HFFc6 (cell line): ENCODE measurements at places on chromosomes 11 and 22. TPM values are rescaled to one million over a fixed set of nuclear protein-coding genes. Genes with fewer than 3 reads are reported as not detected.

DNA sequence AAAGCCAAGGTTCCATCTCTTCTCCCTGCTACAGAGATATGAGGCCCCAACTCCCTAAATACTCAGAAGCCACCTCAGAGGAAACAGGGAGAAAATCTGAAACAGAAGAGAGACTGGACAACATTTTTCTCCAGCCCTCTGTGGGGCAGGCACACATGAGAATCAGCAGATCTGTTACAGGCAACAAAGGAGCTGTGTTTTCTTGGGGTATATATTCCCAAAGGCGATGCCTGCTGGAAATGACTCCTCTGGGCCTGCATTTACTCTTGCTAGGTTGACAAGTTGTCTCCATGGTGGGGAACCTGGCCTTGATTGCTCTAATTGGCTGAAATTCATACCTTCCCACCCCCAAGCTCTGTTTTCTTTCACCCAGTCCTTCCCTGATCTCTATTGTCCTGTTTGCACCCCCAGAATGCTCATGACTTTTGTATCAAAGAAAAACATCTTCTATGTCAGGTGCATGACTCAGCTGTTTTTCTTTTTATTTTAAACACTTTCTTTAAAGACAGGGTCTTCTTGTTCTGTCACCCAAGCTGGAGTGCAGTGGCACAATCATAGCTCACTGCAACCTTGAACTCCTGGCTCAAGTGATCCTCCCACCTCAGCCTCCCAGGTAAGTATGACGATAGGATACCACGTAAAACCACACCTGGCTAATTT, 23.5 kb upstream of the P2RY6 start:
- DNase-seq, result no peak

GRCh38 chr11:111748035-111748804, 18.0 kb downstream of the PPP2R1B start:
- no peak for DNase-seq

GRCh38 chr11:62666259-62666926, 1.3 kb downstream of the CSKMT start:
- DNase-seq, result no peak

DNA sequence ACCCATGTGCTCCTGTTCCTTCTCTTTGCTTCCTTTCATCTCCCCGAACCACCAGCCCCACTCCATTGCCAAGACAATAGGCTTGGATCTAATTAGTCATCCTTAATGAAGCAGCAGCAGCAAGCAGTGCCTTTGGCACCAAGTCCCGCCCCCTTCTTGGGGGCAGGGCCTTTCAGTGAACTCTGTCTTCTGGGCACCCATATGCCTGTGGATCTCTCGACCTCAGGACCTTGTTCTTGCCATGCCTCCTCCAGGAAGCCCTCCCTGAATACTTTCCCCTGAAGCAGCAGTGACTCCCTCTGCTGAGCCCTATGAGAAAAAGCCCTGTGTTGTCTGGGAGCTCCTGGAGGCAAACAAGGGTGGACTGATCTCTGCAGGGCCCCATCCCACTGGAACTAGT, 32.1 kb downstream of the ARHGEF17 start:
- no peak for DNase-seq

DNA sequence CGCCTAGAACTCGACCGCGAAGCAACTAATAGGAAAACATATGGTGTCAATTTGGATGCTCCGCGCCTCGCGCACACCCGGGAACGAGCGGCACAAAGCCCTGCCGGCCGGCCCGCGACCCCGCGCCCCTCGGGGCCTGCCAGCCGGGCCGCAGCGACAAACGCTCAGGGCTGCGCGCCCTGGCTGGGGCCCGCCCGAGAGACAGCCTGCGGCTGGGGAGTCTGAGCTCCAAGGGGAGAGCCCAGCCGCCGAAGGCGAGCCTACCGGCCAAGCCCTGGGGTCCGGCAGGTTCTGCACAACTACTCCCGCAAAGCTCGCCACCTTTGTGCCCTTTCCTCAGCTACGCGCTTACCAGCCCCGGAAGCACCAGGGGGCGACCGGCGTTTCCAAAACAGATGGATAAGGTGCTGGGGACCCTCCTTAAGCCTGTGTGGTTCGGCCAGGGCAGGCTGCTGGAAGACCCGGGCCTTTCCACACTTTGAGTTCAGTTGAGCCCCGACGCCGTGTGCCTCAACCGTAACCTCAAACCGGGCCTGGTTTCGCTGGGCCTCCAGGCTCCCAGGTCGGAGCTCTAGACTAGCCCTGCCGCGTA, 6.0 kb downstream of the PAX6 start:
- no peak for DNase-seq

GRCh38 chr11:47992959-47993820, 12.8 kb downstream of the PTPRJ start:
- DNase-seq, result peak; percentile 78

Gene CACNA1I
- not detected in 2 replicates for total RNA-seq

GRCh38 chr22:39422721-39423120, 23.1 kb downstream of the TAB1 start:
- DNase-seq, result no peak

Gene OR51I1
- total RNA-seq, result not detected in 3 replicates

- peak; percentile 60 for DNase-seq
Measured at GRCh38 chr11:63635762-63636465, 21.7 kb upstream of the PLAAT3 start.

GRCh38 chr11:57358991-57359390, 20.8 kb downstream of the P2RX3 start:
- DNase-seq, result no peak

Gene IL17REL
- total RNA-seq, result not detected in 3 replicates

- no peak for DNase-seq
Measured at GRCh38 chr22:41239443-41240128, 1.1 kb downstream of the CHADL start.

DNA sequence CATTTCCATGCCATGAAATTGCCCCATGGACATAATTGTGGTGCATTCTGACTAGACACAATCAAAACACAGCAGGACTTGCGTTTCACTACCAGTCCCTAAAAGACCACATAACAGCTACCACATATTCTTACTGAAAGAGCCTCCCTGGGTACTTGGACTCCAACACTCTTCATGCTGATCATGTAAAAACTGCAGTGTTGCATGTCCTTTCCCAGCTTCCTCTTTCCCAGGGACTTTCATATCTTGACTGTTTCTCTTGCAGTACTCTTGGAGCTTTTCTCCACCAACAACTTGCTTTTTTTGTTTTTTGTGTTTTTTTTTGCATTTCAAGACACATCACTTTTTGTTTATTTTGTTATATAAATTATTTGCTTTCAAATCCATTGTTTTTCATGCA, 22.9 kb downstream of the MS4A6E start:
- DNase-seq, result no peak

GRCh38 chr11:113690619-113691569, 15.2 kb downstream of the TMPRSS5 start:
- DNase-seq, result peak; percentile 21

Gene CATSPERZ
- total RNA-seq, result 0.46 TPM in 1 of 3 replicates, not detected in the others

GRCh38 chr11:44813401-44813800, 86.6 kb downstream of the TSPAN18 start:
- DNase-seq, result no peak

GRCh38 chr11:3879216-3879966, 23.9 kb downstream of the STIM1 start:
- DNase-seq, result no peak

Gene OR4D5
- total RNA-seq, result not detected in 3 replicates

Gene CSF2RB
- total RNA-seq, result 0.50 to 2.7 TPM (median 0.80 TPM) in 3 replicates

Gene THY1
- total RNA-seq, result 732 to 942 TPM (median 795 TPM) in 3 replicates

Gene PYGM
- total RNA-seq, result not detected in 3 replicates

DNA sequence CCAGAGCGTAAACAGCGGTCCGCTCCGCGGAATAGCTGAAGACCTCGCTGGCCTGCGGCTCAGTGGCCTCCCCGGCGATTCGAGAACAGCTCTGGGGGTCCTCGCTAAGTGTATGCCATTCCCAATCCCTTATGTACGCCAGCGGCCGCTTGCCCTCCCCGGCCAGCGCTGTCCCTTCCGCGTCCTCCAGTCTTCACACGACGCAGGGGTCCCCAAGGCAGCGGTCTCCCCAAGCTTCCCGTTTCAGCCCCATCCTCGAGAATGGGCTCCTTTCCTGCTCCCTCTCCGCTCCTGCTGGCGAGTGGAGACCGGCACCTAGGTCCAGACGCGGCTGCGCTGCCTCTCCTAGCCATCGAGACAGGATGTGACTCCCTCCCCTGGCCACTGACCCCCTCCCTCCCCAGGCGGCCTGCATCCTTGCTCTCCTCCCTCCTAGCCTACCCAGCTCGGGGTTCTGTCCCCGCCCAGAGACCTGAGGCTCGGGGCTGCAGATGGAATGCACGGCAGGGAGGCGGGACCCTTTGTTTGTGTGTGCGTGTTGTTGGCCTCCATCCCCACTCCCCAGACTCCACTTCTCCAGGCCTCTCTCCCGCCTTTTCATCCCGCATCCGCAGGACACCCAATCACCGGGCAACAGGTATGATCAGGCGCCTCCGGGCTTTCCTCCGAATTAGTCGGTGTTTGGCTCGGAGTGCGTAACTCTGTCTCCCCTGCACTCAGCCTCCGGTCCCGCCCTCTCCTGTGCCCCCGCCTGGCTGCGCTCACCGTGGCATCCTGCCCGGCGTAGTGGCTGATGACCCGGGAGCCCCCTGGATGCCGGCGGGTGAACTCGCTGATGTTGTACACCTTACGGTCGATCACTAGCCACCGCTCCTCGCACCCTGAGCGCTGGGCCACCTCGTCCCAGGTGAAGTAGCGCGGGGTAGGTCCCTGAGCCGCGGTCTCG, 740 bp downstream of the FADS1 start:
- peak; percentile 63 for DNase-seq

GRCh38 chr11:15213471-15214231, 98.9 kb downstream of the INSC start:
- DNase-seq, result no peak

DNA sequence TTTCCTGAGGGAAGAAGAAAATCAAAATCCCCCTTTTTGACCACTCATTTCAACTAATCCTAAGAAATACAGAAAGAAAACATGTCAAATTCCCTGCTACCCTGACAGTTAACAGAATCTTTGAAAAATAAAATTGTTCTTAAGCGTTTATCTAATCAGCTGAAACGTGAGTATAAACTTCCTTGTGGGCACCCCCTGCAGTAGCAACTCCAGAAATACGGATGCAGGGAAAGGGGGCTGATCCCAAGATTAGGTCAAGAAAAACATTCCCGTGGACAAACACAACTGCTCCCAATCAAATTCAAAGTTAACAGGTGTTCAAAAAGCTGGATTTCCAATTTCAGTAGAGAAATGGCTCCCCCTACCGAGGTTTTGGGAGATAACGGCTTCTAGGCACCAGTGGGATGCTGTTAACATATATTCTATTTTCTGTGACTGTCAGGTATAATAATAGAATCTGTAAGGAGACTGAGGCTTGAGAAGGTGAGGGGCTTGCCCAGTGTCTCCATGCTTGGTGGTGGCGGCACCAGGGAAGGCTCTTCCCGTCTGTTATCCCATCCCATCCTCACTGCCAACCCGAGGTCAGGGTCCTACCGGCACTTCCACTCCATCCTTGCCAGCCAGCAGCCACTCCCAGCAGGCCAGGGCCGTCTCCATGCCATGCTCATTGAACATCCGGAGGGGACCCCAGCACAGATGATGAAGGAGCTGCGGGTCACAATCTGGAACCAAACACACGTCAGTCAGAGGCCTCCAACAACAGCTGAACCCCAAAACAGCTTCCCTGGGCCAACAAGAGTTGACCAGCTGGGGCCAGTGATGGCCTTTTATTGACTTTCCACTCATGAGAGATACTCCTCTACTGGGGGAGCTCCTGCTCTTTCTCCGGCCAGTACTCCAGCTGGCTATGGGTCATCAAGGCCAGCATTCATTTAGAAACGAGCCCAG, 32.0 kb upstream of the SERPIND1 start:
- DNase-seq, result peak; percentile 6

DNA sequence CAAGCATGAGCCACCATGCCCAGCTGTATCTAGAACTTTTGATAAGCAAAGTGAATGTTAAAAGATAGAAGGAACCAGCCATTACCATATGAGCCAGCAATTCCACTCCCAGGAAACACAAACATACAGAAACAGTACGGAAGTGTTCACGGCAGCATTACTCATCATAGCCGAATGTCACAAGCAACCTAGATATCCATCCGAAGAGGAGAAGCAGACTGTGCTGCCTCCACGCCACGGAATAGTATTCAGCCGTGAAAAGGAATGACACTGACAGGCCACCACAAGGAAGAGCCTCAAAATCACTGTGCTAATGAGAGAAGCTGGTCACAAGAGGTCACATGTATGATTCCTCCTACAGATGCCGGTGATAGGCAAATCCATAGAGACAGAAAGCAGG, 17.6 kb upstream of the MGAT3 start:
- peak; percentile 29 for DNase-seq

DNA sequence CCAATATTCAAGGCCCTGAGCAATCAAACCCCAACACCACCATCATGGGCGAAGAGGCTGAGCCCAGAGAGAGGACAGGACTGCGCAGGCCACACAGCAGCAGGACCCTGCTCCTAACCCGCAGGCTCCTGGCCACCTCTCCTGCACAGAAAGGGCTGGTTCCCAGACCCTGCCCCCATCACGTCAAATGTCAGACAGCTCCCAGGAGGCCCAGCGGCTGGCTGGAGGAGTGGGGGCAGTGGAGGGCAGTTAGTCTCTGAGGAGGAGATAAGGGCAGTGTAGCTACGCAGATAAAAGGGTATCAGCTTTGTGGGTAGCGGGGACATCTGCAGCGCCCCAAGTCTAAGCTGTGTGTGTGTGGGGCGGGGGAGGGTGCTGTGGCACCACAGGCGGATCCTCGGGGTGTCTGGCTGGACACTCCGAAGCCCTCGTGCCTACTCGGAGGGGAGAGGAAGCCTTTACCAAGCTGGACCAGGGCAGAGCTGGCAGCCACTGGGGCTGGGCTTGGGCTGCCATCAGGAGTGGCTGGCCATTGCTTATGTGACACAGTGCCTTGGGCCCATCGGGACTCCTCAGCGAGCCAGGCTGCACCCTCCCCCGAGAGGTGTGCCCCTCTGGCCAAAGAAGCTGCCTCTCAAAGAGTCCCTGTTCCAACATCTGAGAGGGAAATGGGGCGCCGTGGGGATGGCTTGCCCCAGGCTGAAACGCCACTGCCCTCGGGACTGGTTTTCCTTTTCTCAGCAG, 21.5 kb downstream of the FADS3 start:
- DNase-seq, result no peak

Gene CRY2
- total RNA-seq, result 13.6 to 14.0 TPM (median 13.7 TPM) in 3 replicates

Gene PKNOX2
- not detected in 2 replicates for total RNA-seq

DNA sequence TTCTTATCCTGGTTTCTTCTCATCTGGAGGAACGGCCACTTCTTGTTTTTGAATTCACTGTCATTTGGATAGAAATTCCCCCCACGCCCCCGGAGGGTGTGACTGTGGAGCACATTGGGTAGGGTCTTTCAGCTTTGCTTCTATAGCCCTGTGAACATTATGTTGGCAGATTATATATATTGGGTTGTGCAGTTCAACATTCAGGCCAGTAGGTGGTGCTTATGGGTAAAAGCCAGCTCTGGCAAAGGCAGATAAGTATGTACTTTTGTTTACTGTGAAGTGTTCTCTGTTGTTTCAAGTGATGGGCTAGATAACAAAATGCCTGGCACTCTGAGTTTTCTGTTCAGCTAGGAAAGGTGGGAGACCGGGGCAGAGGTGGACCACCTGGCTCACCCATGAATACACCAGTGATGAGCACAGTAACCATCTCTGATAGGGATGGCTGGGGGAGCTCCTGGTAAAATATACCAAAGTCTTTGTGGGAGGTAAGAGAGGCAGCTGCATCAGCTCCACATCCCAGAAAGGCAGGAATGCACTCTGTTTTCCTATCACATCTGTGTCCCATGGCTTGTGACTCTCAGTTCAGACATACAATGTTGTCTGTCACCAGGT, 1348.2 kb upstream of the RAG2 start:
- DNase-seq, result peak; percentile 19

Gene CDC45
- total RNA-seq, result 8.9 to 17.1 TPM (median 16.3 TPM) in 3 replicates

GRCh38 chr11:3197044-3197695, 21.4 kb downstream of the MRGPRG start:
- no peak for DNase-seq

GRCh38 chr11:69203901-69204245, 48.1 kb downstream of the SMIM38 start:
- DNase-seq, result no peak

- no peak for DNase-seq
Measured at GRCh38 chr22:36256478-36256877, 3.5 kb downstream of the APOL1 start.
